ENCODE measurements at places on chromosomes 1 and 21.
A peak's percentile ranks its signal among the peaks of the same experiment; 100 is the strongest.

DNA sequence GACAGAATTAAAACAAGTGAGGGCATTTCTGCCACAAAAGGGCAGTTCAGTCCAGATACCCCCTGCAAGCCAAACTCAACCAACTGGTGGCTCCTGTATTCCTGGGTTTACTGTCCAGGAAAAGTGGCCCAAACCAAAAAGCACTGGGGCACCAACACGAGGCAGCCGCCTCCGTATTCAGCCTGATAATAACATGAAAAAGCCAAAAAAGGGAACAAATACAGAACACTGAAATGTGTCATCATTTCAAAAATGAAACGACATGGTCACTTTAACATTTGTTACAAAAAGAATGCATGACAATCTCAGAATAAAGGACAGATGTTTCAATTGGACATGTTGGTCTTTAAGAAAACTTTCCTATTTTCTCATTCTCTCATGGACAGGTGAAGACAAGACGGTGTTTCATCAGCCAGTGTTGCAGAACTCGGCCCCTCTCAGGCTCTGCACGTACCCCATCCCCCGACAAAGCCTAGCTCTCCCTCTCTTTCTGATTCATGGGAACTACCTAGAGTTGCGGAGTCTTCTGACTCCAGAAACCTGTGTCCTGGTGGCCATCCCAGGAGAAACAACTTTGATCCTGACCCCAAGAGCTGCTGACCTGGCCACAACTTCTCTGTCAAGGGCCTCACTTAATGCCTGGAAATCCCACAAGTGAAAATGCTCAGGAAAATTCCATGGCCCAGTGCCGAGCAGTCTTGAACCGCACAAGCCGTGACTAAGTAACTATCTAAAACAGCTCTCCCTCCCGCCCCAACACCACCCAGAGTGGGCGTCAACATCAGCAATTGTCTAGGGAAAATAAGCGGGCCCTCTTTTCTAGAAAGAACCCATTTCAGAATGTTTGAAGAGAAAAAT is 27.1 kb downstream of the ZBTB17 start:
- DNase-seq = peak; percentile 95

GRCh38 chr1:27872802-27873551 is 633 bp downstream of the THEMIS2 start:
- no peak for DNase-seq

DNA sequence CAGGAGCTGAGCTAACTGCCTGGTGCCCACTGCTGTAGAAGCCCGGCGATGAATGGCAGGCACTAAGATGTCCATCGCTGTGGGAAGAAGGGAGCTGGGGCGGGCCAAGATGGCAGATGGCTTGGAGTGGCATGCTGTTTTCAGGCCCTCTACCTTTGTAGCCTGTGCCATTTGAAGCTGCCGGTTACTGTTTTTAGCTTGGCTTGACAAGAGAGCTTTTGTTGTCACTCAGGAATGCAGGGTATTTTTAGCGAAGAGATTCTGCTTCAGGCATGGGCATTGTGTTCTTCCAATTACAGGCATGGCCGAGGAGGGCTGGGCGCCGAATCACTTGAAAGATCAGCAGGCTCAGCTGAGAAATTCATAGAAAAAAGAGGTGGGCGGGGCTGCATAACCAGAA is 348.7 kb downstream of the RPS6KC1 start:
- no peak for DNase-seq

- peak; percentile 37 for DNase-seq
These were observed 1.9 kb upstream of the PADI2 start for GRCh38 chr1:17120962-17121837.

GRCh38 chr1:162145280-162145965 is 75.9 kb downstream of the NOS1AP start:
- DNase-seq = no peak

- DNase-seq = no peak
These were observed 8.9 kb downstream of the SETSIP start for GRCh38 chr1:92066321-92066720.

- DNase-seq = no peak
These were observed 47.7 kb upstream of the DNAH14 start for GRCh38 chr1:224881762-224882211.

GRCh38 chr1:33655496-33655895 is 183.1 kb downstream of the ZSCAN20 start:
- DNase-seq = no peak

GRCh38 chr1:170675865-170676264 is 11.9 kb downstream of the PRRX1 start:
- no peak for DNase-seq

DNA sequence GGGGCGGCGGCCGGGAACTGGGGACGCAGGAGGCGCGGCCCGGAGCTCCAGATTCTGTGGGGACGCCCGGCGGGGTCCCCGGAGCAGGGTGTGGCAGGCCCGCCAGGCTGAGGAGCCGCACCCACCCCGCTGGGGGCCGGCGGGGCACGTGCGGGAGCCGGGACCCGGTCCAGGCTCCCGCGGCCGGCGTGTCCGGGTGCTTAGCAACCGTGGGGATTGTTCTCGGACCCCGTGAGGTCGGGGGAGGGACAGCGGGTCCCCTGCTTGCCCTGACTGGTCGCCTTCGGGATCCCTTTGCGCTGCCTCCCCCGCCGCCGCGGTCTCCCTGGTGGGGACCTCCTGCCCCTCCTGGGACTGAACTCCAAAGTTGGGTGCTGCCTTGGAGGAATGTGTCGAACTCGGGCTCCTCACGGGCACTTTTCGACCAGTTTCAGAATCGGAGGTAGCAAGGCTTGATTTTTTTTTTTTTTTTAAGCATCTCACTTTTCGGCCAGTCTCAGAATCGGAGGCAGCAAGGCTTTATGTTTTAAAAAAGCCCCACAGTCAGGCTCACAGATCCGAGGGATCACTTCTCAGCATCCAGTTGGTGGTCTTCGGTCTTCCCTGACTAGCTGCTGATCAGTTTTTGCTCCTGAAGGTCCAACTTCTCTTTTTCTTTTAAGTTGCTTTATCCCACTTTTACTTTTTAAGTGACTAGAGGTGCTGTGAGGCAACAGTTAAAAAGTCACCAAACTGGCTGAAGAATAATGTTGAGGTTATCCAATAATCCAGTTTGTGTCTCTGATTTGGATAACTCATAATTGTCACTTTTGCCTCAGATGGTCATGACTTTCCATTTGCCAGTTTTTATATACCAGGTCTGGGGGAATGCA is 648 bp downstream of the FAM76A start:
- DNase-seq = peak; percentile 38

GRCh38 chr1:180936110-180937011 is 23.7 kb downstream of the KIAA1614 start:
- no peak for DNase-seq

- peak; percentile 7 for DNase-seq
These were observed 67.5 kb downstream of the NVL start for GRCh38 chr1:224262373-224263054.

DNA sequence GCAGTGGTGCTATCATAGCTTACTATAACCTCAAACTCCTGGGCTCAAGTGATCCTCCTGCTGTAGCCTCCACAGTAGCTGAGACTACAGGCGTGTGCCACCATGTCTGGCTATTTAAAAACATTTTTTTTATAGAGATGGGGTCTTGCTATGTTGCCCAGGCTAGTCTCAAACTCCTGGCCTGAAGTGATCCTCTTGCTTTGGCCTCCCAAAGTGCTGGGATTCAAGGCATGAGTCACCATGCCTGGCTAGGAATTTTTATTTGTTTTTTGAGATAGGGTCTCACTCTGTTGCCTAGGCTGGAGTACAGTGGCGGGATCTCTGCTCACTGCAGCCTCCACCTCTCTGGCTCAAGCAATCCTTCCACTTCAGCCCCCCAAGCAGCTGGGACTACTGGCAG is 8.8 kb upstream of the RABGAP1L start:
- no peak for DNase-seq

DNA sequence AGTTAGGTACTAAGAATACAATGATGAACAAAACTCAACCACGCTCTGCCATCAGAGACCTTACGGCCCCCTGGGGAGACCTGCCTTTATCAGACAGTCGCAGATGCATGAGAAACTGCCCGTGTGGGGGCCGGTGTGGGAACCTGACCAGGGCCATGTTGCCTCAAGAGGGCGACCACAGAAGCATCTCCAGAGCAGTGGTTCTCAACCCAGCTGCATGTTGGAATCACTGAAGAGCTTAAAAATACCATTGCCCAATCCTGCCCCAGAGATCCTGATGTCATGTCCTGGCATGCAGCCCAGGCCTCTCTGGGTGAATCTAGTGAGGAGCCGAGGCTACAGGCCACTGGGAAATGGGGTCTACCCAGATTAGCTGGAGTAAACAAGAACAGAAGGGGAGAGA is 108.7 kb downstream of the PRDM2 start:
- peak; percentile 45 for DNase-seq

- DNase-seq = peak; percentile 70
These were observed 887 bp downstream of the SLC19A2 start for GRCh38 chr1:169484683-169485430.

DNA sequence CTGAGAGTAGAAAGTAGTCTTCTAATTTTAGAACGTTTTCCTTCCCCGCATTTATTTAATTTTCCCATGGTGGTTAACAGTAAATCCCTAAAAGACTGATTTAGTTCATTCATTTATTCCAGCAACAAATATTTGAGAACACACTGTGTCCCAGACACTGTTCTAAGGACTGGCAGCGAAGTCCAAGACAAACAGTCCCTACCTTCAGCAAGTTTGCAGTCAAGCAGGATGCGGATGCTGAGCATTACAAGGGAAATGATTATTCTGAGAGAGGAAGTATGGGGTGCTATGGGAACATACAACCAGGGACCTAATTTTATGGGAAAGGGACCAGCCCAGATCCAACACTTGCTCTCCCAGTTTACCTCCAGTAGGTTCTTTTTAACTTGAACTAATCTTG is 1.2 kb upstream of the C1orf74 start:
- DNase-seq = no peak

DNA sequence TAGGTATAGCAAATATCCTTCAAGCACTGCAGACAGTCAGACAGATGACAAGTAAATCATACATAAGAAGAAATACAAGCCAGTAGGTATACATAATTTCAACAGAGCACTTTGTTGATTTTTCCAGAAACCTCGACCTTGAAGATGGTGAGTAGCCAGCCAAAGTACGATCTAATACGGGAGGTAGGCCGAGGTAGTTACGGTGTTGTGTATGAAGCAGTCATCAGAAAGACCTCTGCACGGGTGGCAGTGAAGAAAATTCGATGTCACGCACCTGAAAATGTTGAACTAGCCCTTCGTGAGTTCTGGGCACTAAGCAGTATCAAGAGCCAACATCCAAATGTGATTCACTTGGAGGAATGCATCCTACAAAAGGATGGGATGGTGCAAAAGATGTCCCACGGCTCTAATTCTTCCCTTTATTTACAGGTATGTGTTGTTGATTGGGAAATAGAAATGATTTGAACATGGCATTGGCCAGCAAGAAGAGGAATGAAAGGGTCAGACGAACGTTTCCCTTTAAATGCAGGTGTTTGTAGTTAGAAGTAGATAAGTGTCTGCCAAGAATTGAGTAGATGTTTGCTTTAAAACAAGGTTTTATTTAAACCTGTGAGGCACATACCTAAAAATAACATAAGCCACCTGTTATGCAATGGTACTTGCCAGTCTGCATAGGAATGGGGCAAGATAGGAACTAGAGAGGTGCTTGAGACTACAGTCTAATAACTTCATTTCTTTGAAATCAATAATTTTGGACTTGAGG is 2.7 kb downstream of the PDIK1L start:
- DNase-seq = no peak

DNA sequence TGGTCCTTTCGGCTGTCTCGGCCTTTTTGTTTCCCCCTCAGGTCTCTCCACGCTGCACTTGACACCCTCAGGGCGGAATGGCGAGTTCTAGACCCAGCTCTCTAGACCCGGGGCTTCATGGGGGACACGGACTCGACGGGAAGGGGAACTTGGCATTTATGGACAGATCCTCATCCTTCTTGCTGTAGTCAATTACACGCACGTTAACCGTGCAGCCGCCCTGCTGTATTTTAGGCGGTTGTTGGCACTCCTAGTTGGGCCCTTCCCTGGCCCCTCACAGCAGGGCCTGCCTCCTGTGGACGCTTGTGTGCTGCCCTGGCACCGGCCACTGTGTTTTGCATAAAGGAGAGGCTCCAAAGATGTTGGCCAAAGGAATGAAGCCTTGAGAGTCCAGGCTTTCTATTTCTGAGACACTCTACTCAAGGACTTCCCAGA is 558 bp upstream of the BTG3 start:
- DNase-seq = no peak

GRCh38 chr1:212179394-212180076 is 105.7 kb upstream of the PPP2R5A start:
- peak; percentile 92 for DNase-seq

- DNase-seq = no peak
These were observed 34.0 kb downstream of the ZNF644 start for GRCh38 chr1:90987841-90988240.

DNA sequence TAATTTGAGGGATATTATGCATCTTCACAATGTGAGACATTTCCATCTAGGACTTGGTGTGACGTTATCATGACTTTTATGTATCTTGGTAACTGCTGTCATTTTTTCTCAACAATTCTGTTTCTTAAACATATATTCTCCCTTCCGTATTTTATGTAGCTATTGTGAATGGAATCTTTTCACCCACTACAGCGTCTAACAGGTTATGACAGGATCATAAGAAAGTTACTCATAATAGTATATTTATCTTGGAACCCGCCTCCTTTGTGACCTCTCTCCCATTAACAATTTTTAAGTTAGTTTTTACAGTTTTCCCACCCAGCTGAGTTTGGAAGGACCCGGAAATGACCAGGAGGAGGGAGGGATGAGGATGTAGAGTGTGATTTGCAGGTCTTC is 6.8 kb upstream of the DMRTA2 start:
- no peak for DNase-seq

- DNase-seq = no peak
These were observed 1.9 kb downstream of the TAL1 start for GRCh38 chr1:47229886-47230691.

DNA sequence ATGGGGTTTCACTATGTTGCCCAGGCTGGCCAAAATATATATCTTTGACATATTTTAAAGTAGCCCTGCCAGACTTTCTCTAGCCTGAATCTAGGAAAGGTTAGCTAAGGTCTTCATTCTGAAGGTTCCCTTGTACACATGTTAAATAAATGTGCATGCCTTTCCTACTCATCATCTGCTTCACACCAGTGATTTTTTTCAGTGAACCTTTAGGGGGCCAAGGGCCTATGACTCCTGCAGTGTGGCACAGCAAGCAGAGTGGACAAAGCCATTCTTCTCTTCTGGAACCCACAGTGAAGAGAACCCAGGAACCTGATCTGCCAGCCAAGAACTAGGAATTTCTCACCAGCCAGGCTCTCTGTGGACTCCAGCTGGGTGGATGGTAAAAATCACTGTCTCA is 22.9 kb downstream of the CBR1 start:
- DNase-seq = no peak

- no peak for DNase-seq
These were observed 47.1 kb upstream of the FAM3B start for GRCh38 chr21:41269535-41269934.

DNA sequence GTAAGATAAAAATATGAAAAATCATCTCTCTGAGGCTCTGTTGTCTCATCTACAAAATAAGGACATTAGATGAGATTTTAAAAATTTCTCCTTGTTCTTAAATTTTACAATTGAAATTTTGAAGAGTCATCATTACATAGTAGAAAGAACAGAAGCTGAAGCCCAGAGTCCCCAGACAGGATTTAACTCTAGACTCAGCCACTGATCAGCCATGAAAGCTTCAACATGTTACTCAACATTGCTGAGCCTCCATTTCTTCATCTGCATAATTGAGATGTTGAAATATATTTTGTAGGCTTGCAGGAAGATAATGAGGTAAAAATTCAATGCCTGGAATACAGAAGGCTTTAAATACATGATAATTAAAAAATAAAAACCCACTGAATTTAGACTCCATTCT is 633.3 kb downstream of the LMO4 start:
- DNase-seq = no peak

GRCh38 chr1:219573960-219574359 is 38.9 kb downstream of the ZC3H11B start:
- no peak for DNase-seq
